Thyroid gland (tissue), 4 donors: ENCODE measurements at places on chromosomes 16 and 17.

- DNase-seq = peak; percentile 79
Measured at GRCh38 chr17:58391302-58391984, 25.9 kb downstream of the RNF43 start.

- no peak for DNase-seq
Measured at GRCh38 chr17:561116-561515, 153.5 kb downstream of the VPS53 start.

- DNase-seq = no peak
Measured at GRCh38 chr16:20925751-20926150, 25.2 kb downstream of the LYRM1 start.

GRCh38 chr17:5640726-5641125 is 56.4 kb upstream of the NLRP1 start:
- no peak for DNase-seq

DNA sequence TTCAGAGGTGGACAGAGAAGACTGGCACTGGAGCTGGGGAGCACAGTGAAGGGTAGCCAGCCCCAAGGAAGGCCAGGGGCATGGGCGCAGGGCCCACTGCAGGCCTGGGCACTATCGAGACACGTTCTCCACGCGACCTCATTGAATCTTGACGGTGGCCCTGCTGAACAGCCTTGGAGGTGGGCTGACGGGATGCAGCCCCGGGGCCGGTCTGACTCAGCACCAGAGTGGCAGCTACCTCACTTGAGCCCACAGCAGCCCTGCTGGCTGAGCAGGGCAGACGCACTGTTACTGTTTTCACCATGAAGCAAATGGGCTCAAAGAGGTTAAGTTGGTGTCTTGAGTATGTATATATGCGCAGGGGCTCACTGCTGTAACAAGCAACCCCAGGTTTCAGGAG is 78.8 kb upstream of the FOXF1 start:
- DNase-seq = no peak

DNA sequence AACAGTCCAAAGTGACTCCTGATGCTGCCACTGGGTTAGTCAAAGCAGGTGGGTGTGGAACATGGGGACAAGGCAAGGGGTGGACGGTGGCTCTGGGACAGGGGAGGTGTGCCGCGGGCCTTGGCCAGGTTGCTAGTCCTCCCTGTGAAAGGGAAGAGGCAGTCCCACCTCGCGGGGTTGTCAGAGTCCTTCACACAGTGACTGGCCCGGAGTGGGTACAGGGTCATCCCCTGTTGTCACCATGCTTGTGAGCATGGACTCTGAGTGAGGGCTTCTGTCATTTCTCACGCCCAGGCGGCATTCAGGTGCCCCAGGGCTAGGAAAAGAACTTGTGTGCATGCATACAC is 3.1 kb upstream of the ZNF469 start:
- DNase-seq = no peak

- no peak for DNase-seq
Measured at GRCh38 chr17:7431231-7431630, 2.6 kb downstream of the SPEM3 start.

DNA sequence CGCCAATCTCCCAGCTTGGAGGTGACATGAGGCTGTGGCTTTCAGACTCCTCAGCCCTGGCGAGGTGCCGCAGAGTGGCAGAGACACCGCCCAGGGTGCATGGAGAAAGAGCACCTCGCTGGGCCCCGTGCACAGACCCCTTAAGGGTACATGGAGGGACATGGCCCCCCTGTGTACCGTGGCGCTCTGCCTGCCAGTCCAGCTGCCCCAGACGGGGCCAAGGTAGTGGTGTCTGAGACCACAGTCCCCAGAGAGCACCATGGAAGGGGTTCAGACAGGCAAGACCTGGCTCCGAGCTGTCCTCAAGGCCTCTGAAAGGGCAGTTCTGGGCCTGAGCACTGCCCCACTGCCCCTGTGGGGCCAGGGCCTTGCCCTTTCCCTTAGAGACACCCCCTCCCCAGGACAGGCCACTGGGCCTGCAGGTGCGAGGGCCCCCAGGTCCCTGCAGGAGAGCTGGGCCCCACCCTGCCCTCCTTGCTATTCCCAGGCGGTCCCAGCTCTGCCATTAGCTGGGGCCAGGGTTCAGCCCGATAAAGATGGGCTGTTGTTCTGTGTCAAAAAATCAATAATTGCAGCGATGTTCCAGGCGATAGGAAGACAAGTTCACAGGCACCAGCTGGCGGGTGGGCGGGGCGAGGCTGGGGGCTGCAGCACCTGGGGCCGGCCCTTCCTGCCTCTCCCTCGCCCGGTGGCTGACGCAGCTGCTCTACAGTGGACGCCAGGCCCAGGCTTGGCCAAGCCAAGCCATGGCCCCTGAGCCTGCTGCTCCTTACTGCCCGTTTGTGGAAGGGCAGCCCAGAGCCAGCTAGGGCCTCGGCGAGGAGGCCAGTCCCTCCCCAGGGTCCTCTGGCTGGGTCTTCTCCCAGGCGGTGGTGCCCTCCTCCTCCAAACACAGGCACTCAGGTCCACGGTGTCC is 51.7 kb downstream of the ZFPM1 start:
- DNase-seq = no peak

GRCh38 chr17:75902406-75902805 is 2.3 kb downstream of the MRPL38 start:
- no peak for DNase-seq

- no peak for DNase-seq
Measured at GRCh38 chr16:14002416-14002990, 68.6 kb upstream of the MRTFB start.

GRCh38 chr16:54286366-54287130 is at the start of gene IRX3:
IRX3 (minus strand) TSS chr16:54286787; CDS start chr16:54286050, 737 bp downstream.
- DNase-seq = peak; percentile 76

DNA sequence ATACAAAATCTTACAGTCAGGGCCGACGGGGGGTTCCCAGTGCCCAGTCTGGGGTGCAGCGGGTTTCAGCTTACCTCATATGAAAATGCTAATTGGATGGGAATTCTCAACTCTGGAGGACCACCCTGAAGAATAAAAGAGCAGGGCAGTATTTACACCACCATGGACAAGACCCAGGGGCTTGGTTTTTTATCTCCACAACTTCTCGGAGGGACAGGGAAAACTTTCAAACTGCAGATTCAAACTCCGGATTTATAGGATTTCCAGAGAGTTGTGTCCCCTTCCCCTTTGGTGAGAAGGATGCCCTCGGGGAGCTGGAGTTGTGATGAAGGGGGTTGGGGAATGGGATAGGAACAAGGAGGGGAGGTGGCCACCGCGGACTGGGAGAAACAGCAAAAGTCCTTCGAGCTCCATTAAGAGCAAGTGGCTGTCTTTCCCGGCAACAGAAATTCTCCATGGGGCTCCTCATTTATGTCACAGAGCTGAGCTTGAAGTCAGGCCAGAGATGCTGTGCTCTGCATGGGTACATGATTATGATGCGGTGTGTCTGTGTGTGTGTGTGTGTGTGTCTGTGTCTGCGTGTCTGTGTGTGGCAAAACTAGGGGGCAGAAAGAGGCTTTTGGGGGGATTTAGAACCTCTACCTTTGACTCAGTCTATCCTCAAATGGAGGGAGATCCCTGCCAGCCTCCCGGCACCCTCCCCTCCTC is 15.7 kb downstream of the FOXL1 start:
- DNase-seq = no peak

DNA sequence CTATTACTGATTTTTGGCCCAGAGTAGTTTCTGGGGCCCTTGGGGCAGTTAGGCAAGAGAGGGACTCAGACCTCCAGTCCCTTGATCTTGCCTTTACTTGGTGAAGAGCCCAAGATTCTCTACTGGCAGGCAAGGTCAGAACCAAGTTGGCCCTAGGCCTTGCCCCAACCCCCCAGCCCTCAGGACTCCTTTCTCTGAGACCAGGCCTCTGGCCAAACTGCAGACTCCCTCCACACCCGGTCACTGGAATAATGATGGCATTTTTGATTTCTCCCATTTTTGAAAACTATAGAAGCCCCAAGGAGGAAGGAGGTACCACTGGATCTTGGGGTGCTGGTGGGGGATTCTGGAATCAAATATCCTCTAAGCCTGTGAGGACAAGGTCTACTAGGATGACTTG is 18.0 kb upstream of the HOXB9 start:
- DNase-seq = no peak

GRCh38 chr16:19375561-19376158 is 42.0 kb upstream of the TMC5 start:
- DNase-seq = peak; percentile 43

- peak; percentile 90 for DNase-seq
Measured at GRCh38 chr17:48054238-48055185, 6.4 kb downstream of the NFE2L1 start.

DNA sequence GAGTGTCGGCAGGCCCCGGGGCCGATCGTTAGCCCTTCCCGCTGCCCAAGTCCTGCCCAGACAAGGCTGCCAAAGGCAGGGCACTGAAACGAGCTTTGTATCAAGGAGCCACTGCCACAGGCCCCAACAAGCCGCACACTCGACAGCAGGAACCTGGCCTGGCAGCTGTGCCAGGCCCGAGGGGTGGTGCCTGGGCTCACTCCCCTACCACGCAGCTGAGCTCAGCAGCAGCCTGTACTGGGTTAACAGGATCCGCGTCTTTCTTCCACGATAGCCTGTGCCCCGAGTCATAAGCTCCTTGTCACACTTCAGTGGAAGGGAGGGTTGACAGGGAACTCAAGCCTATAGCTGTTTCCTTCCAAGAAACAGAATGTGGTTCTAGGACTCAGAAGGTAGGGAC is 87.9 kb downstream of the ABR start:
- peak; percentile 39 for DNase-seq

- no peak for DNase-seq
Measured at GRCh38 chr17:78675316-78675616, 98.1 kb upstream of the DNAH17 start.

DNA sequence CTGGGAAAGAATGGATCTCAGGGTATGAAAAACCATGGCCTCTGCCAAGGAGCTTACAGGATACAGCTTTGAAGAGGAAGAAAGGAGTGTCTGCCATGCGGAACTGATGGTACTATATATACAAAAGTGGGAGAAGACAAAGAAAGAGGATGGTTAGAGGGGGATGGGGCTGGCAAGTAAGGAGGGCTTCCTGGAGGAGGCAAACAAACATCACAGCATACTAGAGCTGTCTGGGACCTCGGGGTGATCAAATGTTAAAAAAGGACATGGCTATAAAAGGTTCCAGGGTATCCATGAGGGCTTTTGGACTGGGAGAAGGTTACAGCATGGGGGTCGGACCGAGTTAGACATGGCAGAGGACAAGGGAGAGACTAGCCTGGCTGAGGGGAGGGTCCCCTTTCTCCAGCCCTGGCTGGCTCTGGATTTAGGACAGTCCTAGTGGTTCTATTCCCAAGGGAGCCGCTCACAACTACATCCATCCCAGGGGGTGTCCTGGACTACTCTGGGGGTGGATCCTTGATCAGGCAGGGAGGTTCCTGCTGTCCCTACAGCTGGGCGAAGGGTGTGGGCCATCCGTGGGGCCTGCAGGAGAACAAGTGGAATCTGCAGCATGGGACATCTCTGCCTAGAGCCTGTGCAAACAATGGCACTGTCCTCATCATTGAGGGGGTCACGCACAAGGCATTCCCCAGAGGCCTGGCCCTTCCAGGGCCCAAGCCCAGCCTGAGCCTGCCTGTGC is 12.2 kb downstream of the WNT9B start:
- DNase-seq = no peak

DNA sequence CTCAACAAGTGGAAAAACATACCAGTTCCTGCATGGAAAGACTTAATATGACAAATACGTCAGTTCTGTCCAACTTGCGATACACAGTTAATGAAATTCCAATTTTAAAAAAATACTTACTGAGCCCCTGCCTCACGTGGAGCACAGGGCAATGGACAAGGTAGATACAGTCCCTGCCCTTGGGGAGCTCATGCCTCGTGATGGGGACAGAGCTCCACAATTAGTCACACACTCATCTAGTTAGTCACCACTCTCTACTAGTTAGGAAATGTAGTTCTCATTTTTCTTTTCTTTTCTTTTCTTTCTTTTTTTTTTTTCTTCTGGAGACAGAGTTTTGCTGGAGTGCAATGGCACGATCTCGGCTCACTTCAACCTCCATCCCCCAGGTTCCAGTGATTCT is 74.7 kb upstream of the CDH5 start:
- no peak for DNase-seq

- DNase-seq = peak; percentile 24
Measured at GRCh38 chr16:6897876-6898485, 434.7 kb upstream of the RBFOX1 start.

DNA sequence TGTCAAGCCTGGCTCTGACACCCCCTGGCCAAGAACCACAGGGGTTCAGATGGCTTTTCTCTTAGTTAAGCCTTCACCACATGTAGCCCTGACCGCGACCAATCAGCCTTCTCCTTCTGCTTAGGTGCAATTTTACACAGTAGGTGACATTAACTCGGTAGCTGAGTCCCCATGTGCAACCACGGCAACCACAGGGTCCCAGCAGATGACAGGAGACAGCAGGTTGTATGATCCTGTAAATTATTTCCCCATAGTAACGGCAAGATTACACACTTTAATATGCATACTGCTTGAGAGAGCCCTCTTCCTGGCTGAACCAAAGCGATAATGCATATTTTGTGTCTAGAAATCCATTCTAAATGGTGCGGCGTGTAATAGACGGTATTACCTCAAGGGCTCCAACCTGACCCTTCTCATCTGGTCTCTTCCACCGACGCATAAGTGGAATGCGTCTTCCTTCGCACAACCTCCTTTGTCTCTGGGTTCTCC is 458.7 kb upstream of the ZFHX3 start:
- no peak for DNase-seq

GRCh38 chr17:63609816-63610573 is 9.3 kb downstream of the TACO1 start:
- no peak for DNase-seq

DNA sequence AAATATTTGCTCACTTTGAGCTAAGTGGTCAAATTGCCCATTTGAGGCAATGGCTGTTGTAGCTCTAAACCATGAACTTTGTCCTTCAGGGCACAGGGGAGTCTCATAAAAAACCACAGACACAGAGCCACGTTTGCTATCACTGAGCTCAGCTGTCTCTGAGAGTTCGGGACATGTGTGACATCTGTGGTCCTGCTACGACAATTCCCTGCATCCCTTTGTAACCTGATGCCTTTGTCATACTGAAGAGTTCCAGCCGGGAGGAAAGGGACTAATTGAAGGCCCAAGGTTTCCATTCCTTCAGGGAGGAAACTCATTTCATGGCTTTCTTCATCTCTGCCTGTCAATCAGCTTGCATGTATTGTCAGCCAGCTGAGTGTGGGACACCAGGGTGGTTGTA is 599.4 kb upstream of the CDH5 start:
- DNase-seq = no peak

- DNase-seq = no peak
Measured at GRCh38 chr17:49241692-49242397, 11.3 kb upstream of the PHOSPHO1 start.

- no peak for DNase-seq
Measured at GRCh38 chr17:79478051-79478461, 132.8 kb downstream of the RBFOX3 start.

GRCh38 chr16:10879681-10880589 is 2.9 kb downstream of the CIITA start:
- peak; percentile 12 for DNase-seq

- no peak for DNase-seq
Measured at GRCh38 chr16:58634265-58634802, 4.7 kb upstream of the CNOT1 start.

- DNase-seq = no peak
Measured at GRCh38 chr16:7209598-7209997, 123.0 kb upstream of the RBFOX1 start.

GRCh38 chr17:55903028-55903690 is 152.3 kb downstream of the PCTP start:
- DNase-seq = no peak
